ENCODE measurements at places on chromosomes 6 and 20.

DNA sequence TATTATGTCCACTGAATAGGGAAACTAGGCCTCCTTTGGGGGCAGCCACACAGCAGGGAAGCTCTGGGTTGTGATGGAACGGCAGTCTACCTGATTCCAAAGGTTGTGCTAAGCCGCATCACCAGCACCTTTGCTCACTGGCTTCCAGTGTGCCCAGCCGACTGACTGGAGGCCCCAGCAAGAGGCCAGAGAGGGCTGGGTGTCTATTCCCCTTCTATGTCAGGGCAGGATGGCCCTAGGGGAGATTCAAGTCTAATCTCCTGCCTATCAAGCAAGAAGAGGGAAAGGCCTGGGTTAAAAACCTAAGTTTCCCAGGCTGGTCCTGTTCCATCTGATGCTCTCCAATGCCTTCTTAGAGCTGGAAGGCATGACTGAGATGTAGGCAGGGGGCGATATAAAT is 53.6 kb downstream of the JPH2 start:
- DNase-seq, result no peak

DNA sequence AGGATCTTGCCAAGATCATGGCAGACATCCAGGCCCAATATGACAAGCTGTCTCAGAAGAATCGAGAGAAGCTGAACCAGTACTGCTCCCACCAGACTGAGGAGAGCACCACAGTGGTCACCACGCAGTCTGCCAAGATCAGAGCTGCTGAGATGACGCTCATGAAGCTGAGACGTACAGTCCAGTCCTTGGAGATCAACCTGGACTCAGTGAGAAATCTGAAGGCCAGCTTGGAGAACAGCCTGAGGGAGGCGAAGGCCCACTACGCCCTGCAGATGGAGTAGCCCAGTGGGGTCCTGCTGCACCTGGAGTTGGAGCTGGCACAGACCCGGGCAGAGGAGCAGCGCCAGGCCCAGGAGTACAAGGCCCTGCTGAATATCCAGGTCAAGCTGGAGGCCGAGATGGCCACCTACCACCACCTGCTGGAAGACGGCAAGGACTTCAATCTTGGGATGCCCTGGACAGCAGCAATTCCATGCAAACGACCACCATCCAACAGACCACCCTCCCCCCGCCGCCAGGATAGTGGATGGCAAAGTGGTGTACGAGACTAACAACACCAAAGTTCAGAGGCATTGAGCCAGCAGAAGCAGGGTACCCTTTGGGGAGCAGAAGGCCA is 44.7 kb upstream of the GRM4 start:
- no peak for DNase-seq

- DNase-seq, result no peak
These were observed 13.6 kb downstream of the PDE10A start for GRCh38 chr6:165649166-165650137.

GRCh38 chr20:64108731-64109681 is 1.6 kb upstream of the NPBWR2 start:
- no peak for DNase-seq

DNA sequence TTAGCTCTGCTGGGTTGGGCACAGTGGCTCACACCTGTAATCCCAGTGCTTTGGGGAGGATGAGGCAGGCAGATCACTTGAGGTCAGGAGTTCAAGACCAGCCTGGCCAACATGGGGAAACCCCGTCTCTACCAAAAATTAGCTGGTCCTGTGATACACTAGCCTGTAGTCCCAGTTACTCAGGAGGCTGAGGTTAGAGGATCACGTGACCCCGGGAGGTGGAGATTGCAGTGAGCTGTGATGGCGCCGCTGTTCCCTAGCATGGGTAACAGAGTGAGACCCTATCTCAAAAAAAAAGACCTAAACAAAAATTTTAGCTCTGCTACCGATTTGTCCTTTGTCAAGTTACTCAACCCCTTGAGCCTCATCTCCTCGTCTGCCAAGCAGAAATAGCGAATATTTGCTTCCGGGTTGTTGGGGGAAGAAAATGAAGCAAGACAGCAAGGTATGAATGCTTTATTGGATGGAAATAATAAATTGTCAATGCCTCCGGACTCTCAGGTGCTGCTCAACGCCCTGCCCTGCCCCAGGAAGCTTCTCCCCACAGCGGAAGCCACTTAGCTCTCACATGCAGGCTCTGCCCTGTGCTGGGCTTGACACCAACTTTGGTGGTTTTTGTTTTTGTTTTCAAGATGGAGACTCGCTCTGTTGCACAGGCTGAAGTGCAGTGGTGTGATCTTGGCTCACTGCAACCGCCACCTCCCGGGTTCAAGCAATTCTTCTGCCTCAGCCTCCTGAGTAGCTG is 24.9 kb upstream of the ITCH start:
- DNase-seq, result no peak

DNA sequence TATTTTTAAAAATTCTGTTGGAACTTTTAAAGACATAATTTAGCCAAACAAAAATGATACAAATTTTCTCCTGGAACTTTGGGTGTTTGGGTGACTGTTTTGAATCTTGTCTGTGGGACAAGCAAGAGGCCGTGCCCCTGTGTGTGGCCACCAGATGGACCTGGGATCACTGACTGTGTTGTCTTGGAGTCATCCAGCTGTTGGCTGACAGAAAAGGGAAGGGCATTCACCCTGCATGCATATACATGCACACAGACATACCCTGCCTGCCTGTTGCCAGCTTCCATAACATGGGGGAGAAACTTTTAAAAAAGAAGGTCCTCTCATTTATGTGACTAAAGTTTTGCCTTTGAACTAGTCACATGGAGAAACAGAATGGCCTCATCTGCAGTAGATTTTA is 72.7 kb downstream of the BLOC1S5 start:
- no peak for DNase-seq

DNA sequence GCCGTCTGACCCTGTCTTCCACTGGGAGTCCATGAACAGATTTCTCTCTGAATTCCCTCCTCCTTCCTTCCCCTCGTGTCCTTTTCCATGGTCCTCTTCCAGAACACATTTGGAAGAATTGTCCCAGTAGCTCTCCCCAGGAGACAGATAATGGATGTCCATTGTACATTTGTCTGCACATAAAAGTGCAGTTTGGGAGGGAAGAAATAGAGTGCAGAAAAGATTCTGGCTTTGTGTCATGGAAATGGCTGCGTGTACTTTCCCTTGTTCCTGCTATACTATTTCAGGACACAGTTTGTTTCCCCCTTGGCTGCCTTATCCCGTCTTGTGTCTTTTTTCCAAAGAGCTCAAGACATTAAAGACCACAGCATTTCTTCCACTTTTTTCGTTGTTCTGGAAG is 127.6 kb downstream of the SYNDIG1 start:
- no peak for DNase-seq
